ENCODE measurements at places on chromosomes 2 and 18.

DNA sequence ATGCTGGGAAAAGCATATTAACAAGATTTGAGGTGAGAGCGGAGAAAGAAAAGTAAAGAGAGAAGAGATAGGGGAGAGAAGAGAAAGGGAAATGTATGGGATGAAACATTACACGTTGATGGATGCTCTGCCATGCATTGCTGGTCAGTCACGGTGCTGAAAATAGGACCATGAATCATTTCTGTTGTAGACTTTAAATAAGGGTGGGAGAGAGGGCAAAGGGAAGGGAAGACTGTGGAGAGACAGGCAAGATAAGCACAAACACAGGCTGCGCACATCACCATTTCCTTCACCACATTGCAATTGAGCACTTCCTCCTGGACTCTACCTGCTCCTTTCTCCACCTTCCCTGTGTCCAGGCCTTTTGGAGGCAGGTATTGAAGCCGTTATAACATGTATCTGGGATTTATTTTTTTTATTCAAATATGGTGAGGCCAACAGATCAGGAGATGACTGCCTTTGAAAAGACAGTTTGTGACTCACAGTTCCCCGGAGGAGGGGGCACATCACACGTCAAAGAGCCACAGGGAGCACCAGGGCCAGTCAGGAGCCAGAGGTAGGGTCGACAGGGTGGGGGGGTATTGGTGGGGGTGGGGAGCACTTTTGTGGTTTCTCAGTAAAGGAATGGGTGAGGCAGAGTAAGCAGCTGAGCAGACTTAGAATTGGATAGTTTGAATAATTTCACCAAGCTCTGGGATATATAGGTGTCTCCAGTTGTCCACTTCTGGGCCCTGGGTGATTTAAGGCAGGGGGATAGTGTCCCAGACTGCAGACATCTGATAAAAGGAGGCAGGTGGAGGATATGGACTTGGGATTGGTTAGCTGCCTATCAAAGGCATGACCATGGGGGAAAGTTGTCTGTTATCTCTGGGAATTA, 372.8 kb upstream of the ST6GAL2 start:
- no peak for DNase-seq

- no peak for DNase-seq
Observed at GRCh38 chr2:54444503-54444902, 11.6 kb upstream of the SPTBN1 start.

- no peak for DNase-seq
Observed at GRCh38 chr2:173989884-173990215, 24.7 kb upstream of the SP3 start.

- DNase-seq = no peak
Observed at GRCh38 chr2:114857196-114857595, 414.8 kb downstream of the DPP10 start.

GRCh38 chr2:204218040-204218439, 281.5 kb downstream of the ICOS start:
- DNase-seq = no peak

GRCh38 chr2:159199761-159200465, 86.6 kb downstream of the WDSUB1 start:
- no peak for DNase-seq

Data from activated effector memory CD4-positive, alpha-beta T cell treated with anti-CD3 and anti-CD28 coated beads, Interleukin-2, amount 50 U/mL, for 16 hours (primary cell).